Stimulated activated CD8-positive, alpha-beta memory T cell treated with anti-CD3 and anti-CD28 coated beads, Interleukin-7, amount 100 ng/mL, for 4 hours (primary cell): ENCODE measurements at places on chromosomes 6 and 20.

GRCh38 chr6:85044361-85044760 lies 280.0 kb upstream of the TBX18 start:
- no peak for DNase-seq

DNA sequence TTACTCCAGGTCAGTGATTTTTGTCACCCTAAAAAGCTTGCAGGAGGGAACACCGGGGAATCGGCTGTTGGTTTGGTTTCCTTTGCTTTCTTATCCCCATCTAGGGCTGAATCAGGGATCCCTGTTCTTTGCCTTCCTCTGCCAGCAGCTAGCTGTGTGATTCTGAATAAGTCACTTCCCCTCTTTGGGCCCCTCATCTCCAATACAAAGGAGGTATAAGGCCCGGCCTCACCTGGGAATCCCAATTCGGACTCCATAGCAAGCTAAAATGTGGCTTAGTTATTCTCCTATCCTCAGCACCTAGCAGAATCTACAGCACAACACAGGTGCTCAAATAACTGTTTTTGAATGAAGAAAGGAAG lies 18.5 kb upstream of the ARMC12 start:
- DNase-seq: no peak

DNA sequence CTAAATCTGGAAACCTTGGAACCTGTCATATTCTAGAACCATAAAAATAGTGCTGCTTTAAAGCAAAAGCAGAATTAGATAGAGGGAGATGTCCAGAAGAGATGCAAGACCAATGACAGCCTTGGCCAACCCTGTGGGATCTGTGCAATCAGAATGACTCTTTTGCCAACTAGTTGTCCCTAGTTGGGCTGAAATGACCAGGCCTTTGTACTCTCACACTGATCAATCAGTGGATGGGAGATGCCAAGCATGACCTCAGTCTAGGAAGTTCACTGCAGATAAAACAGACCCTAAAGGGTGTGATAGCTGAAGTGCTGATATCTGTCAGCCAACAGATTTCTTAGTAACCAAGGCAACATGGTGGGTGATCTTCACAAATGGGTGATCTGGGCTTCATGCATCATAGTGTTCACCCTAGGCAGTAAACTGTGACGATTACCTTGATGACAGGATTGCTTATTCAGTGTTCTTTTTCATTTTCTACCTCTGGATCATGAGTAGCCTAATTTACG lies 52.1 kb downstream of the BCKDHB start:
- DNase-seq: no peak

DNA sequence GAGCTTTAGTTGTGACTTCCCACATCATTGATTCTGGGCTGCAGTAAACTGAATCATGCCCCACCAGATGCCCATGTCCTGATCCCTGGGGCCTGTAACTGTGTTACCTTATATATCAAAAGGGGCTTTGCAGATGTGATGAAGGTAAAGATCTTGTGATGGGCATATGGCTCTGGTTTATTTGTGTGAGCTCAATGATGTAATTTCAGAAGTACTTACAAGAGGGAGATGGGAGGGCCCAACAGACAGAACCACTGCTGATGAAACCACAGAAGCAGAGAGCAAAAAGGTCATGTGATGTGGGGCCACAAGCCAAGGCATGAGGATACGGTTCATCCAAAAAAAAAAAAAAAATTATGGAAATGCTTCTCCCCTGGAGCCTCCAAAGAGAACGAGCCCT lies 118.7 kb downstream of the TOX2 start:
- DNase-seq: no peak

- no peak for DNase-seq
Observed at GRCh38 chr6:165936096-165936495, 231.6 kb downstream of the TBXT start.

DNA sequence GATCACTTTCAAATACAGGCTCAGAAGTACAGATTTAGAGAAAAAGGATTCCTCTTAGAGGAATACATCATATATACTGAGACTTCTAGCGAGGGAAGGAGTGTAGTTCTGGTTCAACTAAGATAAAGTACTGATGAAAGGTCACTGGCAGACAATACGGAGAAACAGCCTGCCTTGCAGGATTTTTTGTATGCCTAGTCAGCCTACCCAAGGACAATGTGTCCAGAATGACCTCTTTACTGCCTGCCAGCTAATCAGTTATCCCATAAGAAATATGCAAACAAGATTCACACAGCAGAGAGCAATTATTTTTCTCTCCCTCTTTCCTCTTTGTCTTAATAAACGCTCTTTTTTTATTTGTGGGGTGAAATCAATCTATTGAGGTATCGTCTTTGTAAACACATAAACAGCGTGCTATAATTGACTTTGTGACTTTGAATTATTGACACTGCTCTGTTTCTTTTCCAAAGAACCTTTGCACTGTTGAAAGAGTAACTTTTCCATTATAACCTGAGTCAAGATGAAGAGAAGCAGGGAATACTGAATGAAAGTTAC lies 1.4 kb upstream of the TSPYL4 start:
- no peak for DNase-seq

DNA sequence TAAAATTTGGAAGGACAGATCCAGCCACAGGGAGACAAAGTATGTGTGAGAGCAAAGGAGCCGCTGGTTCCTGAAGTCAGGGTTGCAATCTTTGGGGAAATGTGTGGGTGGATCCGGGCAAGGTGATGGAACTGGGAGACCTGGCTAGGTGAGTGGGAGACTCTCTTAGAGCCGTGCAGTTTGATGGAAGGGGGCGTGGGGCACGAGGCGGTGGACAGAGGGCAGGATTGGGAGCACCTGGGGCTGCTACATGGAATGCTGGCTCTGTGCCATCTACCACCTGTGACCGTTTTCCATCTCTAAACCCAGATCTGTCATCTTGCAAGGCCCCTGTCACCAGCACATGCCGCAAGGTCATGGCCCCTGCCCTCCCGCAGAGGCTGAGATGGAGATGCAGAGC lies 268.4 kb downstream of the SMOC2 start:
- DNase-seq: no peak

DNA sequence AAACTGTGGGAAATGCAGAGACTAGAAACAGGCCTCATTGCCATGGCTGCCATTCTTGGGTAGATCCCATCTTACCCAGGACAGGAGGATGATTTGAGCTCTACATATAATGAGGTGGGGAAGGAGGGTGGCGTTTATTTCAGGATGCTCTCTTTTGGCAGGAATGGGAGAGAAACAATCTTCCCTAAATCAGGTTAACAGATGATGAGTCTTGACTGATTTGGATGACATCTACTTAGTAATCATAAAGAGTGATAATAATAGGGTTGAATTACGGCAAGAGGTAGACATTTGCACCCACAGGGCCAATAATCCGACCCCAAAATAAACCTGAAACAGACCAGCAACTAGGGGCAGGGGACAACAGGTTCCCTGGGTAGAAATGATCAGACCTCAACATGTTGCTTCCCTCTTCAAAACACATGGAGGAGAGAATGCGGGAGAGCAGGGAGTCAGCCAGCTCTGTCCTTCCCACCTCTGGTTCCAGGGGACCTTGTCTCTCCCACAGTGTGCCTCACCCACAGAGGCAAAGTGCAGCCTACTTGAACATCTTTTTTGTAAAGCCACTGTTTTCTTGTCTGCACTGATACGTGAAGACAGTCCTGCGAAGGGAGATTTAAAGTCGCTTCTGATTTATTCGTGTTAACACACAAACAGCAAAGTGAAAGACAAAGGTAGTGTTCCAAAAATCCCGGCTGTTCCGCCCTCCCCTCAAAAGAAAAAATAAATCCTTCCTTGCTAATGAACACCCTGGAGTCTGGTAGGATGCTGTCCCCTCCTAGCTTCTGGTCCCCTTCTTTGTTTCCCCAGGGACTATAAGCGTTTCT lies 3.9 kb downstream of the FOXQ1 start:
- no peak for DNase-seq

DNA sequence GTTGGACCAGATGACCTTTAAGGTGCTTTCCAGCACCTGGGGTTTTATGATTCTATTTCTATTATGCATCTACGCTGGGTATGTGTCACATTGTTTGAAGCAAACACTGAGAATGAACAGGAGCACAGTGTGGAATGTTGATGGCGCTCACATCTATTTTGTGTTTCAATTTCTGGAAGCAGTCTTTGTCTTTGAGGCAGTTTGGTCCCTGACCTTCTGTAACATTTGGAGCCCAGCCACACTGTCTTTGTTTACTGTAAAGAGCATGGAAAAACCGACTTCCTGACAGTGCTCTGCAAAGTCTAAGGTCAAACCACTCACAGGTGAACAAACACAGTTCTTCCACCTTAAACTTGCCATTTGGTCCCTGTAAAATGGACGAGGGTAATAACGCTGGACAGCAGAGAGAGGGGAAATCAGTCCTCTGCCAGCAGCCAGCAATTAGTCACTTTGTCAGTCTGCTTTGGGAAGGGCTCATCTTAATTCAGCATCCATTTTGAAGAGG lies 155.5 kb downstream of the PRL start:
- no peak for DNase-seq

DNA sequence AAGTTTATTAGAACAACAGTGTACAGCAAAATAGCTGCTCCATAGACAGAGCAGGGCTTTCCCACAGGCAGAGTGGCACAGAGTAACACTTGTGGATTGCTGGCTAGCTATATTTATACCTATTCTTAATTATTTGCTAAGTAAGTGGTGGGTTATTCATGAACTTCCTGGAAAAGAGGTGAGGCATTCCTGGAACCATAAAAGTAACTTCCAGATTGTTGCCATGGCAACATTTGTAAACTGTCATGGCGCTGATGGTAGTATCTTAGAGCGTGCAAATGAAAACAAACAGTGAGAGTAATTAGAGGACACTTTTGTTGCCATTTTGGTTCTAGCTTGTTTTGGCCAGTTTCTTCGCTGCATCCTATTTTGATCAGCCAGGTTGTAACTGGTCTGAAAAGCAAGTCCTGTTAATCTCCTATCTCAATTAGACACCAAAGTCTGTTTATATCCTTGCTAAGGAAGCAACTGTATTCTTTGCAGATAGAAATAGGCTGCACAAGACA lies 23.9 kb downstream of the DEFB114 start:
- DNase-seq: no peak

GRCh38 chr6:116268589-116269293 lies 11.0 kb downstream of the TSPYL1 start:
- DNase-seq: no peak

- no peak for DNase-seq
Observed at GRCh38 chr20:22574545-22575086, 9.8 kb downstream of the FOXA2 start.

- no peak for DNase-seq
Observed at GRCh38 chr6:77324866-77325265, 138.4 kb downstream of the HTR1B start.

DNA sequence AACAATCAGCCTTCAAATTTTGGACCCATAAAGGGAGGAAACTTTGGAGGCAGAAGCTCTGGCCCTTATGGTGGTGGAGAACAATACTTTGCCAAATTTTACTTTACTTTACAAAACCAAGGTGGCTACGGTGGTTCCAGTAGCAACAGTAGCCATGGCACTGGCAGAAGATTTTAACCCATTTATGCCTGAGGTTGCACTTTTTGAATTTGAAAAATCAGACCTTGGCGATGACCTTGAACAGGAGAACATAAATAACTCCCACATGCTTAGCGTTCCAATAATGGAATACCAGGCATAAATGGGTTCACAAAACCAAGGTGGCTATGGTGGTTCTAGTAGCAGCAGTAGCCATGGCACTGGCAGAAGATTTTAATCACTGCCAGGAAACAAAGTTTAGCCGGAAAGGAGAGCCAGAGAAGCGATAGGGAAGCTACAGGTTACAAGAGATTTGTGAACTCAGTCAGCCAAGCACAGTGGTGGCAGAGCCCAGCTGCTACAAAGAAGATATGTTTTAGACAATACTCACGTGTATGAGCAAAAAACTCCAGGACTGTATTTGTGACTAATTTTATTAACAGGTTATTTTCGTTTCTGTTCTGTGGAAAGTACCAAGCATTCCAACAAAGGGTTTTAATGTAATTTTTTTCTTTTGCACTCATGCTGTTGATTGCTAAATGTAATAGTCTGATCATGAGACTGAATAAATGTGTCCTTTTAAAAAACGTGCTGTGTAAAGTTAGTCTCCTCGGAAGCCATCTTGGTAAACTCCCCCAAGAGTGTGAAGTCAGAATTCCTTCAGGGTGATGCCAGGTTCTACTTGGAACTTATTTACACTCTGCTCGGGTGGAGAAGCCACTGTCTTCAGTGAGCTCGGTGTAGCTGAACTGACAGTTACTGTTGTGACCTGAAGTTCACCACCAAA lies 6.7 kb downstream of the SFT2D1 start:
- DNase-seq: no peak

GRCh38 chr6:26607434-26608230 lies 10.9 kb downstream of the ABT1 start:
- DNase-seq: no peak

- no peak for DNase-seq
Observed at GRCh38 chr6:143123081-143123480, 62.4 kb downstream of the AIG1 start.

GRCh38 chr6:46191961-46192360 lies 21.2 kb upstream of the ENPP5 start:
- DNase-seq: no peak

GRCh38 chr6:158808941-158809678 lies 10.1 kb downstream of the EZR start:
- DNase-seq: no peak

DNA sequence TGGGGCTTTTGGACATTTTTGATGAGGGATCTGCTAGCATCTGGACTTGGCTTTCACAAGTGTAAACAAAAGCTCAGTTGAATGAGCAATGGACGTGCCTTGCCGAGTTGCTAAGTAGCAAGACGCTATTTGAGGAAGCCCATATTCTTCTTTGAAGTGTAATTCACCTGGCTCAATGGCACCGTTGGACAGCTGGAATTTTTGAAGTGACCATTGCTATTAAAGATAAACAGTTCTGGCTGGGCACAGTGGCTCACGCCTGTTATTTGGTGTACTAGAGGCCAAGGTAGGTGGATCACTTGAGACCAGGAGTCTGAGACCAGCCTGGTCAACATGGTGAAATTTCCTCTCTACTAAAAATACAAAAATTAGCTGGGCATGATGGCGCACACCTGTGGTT lies 88.8 kb upstream of the SOX4 start:
- DNase-seq: no peak

DNA sequence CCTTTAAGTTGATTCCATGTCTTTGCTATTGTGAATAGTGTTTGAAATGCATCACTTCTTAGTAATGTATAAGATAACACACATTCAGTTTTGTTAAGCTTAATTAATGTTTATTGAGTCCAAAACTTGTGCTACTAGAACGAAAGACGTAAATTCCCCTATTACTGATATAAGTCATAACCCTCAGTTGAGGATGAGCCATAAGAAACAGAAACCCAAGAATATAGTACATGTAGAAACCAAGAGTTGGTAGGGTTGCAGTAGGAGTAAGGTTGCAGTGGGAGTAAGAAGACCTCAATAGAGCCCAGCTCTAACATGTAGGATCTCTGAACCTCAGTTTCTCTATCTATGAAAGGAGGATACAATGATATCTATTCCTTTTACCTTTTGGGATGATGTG lies 19.3 kb downstream of the CITED2 start:
- no peak for DNase-seq

- no peak for DNase-seq
Observed at GRCh38 chr6:55643861-55644260, 64.9 kb upstream of the HMGCLL1 start.
